GM10248 (cell line): ENCODE measurements at places on chromosomes 6 and 20.

DNA sequence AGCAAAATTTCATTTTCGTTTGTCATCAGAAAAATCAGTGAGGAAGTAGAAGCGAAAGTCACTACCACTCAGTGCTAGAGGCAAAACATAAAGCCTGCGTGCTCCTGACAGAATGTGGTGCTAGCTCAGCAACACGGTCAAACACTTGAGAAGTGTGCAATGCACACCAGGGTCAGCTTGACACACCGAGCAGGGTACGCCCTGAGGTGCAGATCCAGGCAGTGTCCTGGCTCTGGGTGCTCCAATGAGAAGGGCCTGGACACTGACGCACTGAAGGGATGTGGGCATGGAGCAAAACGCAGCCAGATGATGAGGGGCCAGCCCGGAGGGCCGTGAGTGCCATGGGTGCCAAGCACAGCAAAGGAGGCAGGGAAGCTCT, 5.9 kb downstream of the RNASET2 start:
- peak; percentile 71 for DNase-seq

DNA sequence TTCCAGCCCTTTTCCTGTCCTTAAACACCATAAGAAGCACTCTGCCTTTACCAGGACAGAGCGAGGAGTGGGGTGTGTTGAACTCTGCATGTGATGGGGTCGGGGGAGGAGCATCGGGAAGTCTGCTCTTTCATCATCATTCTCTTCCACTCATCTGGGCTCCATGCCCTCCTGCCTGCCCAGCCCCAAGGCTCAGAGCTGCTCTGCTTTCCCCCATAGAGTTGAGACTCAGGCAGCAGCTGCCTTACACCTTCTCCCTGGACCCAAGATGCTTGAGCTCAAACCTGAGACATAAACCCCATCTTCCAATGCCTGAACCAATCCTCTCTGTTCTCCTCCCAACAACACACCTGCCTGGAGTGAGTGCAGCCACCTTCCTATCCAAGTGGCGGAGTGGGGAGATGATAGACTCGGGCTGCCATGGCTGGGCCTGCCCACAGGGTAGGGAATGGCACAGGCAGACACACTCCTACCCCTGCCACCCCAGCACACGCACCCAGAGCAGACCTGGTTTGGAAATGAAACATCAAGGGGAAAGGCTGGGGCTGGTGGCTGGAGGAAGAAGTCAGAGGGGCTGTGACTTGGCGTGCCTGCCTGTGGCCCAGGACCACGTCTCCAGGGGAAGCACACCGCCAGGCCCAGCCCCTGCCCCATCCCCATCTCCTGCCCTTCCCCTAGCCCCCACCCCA, 28.4 kb downstream of the TFEB start:
- DNase-seq: no peak

GRCh38 chr6:123105561-123105960, 109.5 kb downstream of the CLVS2 start:
- DNase-seq: no peak

DNA sequence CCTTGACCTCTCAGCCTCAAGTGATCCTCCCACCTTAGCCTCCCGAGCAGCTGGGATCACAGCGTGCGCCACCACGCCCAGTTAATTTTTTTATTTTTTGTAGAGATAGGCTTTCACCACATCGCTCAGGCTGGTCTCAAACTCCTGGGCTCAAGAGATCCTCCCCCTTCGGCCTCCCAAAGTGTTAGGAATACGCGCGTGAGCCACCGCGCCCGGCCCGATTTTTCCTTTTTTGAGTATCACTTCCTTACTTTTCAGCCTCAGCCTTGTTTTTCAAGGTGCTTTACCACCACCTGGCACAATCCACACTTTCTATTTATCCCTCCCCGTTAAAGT, 791 bp upstream of the STX11 start:
- no peak for DNase-seq

GRCh38 chr20:48220033-48220633, 434.9 kb upstream of the SULF2 start:
- DNase-seq: no peak

GRCh38 chr6:169398342-169399105, 144.9 kb upstream of the THBS2 start:
- DNase-seq: no peak

- no peak for DNase-seq
Measured at GRCh38 chr6:149260214-149260874, 57.2 kb upstream of the TAB2 start.

- peak; percentile 42 for DNase-seq
Measured at GRCh38 chr6:129672881-129673631, 36.9 kb downstream of the ARHGAP18 start.

DNA sequence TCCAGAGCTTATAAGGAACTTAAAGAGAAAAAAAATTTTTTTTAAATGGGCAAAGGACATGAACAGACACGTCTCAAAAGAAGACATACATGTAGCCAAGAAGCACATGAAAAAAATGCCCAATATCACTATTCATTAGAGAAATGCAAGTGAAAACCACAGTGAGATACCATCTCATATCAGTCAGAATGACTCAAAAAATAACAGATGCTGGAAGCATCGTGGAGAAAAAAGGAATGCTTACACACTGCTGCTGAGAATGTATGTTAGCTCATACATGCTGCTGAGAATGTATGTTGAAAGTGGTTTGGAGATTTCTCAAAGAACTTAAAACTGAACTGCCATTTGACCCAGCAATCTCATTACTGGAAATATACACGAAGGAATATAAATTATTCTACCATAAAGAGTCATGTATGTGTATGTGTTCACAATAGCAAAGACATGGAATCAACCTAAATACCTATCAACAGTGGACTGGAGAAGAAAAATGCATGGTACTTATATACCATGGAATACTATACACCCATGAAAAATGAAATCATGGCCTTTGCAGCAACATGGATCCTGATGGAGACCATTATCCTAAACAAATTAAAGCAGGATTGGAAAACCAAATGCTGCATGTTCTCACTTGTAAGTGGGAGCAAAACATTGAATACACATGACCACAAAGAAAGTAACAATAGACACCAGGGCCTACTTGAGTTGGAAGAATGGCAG, 5.2 kb downstream of the OR11A1 start:
- DNase-seq: no peak

DNA sequence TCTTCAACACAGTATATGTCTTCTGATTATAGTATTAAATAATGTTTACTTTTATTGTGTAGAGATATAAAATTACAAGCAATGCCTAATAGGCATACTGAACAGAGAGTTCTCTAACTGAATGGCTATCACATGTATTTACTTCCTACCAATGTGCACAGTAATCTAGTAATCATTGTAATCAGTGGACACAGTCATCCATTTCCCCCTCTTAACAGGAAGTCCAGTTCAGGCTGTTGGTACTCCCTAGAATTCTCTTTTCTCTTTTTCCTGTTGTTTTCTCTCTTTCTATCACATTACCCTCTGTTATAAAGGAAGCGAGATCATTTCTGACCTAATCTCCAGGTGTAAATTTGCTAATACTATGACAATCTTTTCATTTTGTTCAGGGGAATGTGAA, 172.5 kb downstream of the HTR1B start:
- no peak for DNase-seq

DNA sequence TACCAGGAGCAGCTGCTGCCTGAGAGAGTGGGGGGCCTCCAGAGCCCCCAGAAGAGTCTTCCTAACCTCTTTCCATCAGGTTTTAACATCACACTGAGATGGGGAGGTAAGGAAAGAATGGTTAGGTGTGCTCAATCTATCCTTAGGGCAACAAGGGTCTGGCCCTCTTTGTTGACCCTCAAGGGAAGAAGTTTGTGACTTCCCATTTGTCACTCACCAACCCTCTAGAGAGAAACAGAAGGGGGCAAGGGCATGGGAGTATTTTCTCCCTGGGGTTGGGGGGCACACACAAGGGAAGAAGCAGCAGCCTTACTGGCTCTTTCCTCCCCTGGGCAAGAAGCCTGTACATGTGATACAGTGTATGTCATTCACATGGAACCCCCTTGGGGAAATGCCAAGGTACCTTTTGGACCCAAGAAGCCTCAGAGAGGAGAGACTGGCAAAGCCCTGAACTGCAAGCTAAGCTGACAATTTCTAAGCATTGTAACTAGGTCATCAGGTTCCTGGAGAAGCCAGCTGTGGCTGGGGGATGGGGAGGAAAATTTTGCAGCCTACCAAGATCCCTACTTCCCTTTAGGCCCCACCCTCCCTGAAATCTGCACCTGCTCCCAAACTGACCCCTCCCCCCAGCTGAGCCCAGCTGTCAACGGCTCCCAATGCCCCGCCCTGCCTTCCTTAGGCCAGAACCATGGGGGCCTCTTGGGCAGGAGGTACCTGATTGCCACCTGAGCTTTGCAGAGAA, 14.5 kb downstream of the BCL2L1 start:
- no peak for DNase-seq

GRCh38 chr6:6643398-6643797, 54.9 kb downstream of the LY86 start:
- no peak for DNase-seq

DNA sequence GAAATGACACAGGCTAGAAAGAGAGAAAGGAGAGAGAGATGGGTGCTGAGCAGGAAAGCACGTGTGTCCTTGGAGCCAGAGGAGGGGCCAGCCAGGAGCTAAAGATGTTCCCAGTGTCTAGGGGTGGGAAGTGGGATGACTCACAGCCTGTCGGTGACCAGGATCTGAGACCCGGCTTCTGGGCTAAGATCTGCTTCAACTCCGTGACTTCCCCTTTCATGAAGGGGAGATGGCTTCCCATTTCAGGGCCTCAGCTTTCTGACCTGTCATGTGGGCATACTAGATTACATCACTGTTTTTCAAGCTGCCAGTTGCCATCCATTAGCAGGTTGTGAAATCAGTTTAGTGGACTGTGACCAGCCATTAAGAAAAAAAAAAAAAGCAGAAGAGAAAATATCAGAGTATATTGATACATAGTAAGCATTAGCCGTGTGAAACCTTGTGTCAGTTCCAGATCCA, 5.4 kb downstream of the TGM3 start:
- DNase-seq: peak; percentile 77

DNA sequence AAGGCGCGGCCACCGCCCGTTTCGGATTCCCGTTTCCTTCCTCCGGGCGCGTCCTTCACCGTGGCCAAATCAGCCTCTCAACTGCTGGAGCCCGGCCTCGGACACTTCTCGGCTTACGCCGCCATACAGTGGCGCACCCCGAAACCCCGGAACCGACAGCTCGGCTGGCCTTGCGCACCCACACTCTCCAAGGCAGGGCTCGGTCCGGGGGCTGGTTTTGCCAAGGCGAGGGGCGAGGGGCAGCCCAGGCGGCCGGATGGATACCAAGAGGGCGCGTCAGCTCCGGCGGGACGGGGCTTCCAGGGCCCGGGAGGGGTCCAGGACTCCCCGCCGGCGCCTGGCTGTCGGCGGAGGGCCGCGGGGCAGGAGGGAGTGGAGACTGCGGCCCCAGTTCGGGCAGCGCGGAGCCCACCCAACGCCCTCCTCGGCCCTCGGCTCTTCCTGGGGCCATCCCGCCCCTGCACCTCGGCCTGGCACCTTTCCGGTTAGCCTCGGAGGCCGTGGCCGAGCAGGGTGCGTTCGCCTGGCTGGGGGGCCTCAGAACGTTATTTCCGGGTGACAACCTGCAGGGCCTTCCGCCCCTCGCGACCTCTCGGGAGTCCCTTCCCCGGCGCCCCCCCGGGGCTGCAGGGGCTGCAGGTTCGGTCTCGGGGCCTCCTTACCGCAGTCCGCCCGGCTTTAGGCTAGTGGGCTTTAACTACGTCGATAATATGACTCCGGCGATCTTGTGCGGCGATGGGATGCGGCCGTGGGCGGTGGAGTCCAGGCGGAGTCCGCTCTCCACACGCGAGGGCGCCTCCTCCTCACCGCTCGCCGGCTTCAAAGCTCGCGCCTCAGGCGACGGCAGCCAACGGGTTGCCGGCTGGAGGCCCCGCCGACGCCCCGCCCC, 697 bp upstream of the CEP43 start:
- DNase-seq: peak; percentile 32

DNA sequence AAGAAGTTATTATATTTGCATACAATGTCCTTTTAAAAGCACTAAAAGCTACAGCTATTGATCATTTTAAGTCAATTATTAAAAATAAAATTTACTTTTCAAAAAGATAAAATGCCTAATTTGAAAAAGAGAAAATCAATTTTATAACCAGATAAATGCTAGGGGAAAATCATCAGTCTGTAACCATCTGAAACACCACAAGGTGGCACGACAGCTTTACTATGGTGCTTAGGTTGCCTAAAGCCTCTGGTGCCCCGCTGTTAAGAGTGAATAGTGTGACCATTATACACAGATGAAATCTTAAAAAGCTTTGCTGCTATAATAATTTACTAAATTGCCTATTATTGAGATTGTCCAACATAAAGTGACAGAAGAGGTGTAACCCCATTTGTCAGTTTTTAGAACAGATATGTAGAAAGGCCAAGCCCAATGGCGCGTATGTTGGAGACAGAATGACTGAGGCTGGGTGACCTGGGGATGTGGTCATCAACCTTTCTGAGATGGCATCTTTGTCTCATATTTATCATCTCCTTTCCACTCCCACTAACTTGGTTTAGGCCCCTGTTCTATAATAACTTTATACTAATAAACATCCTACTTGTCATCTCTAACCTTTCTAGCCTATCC, 100.8 kb downstream of the MOXD1 start:
- DNase-seq: peak; percentile 18

DNA sequence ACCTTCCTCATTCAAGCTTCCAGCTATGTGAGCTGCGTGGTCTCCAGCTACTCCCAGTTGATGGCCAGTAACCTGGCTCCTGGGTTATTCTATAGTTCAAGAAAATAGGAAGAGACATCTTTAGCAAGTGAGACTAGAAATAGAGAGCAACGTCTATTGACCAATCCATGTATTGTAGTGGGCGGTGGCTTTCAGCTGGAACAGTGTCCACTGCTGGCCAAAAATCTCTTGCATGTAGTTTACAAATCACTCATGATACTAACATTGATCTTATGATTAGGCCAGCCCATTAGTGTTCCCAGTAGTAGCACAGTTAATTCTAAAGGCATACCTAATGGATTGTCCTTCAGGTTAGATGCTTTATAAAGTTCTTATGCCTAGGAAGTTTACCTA, 58.9 kb upstream of the SCP2D1 start:
- no peak for DNase-seq

- no peak for DNase-seq
Measured at GRCh38 chr6:56683882-56684281, 41.2 kb upstream of the DST start.

DNA sequence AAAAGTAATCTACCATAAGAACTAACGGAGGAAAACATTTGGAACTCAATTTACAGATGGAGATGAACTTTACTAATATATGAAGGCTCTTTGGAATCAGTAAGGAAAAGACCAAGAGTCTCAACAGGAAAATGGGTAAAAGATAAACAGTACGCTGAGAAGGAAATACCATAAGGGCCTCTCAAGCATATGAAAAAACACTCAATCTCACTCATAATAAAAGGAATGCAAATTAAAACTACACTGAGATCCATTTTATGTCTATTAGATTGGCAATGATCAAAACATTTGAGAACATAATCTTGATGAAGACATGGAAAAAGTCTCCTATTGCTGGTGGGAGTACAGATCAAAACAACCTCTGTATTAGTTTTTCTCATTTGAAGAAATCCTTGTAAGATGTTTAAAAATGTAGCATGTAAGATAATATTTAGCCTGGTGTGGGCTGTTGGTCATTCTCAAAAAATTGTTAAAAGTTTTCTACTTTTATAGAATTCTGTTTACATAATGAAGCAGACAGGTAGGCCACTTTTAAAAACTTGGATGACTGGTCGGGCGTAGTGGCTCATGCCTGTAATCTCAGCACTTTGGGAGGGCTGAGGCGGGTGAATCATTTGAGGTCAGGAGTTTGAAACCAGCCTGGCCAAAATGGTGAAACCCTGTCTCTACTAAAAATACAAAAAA, 14.5 kb downstream of the REV3L start:
- no peak for DNase-seq
